Left renal pelvis (tissue), 4 donors: ENCODE measurements at places on chromosomes 3 and 15. TPM values are rescaled to one million over a fixed set of nuclear protein-coding genes. Genes with fewer than 3 reads are reported as not detected.

The HAUS2 gene
- polyA plus RNA-seq, result 32.4 TPM

The RFX7 gene
- polyA plus RNA-seq, result 25.5 TPM

DNA sequence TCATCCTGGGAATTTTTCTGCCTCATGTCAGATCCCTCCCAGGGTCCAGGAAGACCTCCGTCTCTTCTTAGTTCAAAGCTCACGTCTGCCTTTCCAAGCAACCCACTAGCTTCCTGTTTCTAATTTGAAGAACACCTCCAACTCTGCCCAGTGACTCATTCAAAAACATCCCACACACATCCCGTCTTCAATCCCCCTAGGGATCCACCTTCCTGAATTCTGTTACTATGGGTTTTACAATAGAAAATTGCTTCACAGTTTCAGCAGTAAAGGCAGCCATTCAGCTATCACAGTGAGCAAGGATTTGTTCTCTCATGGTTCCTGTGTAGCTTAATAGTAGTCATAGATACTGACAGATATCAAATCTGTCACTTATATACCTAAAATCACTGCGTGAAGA is 308.3 kb upstream of the CCDC54 start:
- DNase-seq, result no peak

- no peak for DNase-seq
Measured at GRCh38 chr3:150083655-150084042, 113.0 kb upstream of the PFN2 start.

DNA sequence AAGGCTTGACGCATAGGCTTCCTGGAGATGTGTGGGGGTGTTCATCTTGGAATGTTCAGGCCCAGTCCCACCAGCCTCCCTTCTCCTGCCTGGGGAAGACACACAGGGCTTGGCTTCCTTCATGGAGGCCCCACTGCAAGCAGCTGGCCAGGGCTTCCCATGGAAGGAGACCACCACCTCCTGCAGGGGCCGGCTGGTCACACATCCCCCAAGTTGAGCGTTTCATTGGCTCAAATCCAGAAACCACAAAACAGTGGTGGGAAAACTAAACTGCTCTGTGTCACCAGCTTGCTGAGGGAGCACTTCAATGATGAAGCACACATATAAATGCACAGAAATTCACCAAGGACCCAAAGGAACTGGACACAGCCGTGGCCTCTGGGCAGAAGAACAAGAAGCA is 8.3 kb downstream of the IQSEC1 start:
- no peak for DNase-seq

DNA sequence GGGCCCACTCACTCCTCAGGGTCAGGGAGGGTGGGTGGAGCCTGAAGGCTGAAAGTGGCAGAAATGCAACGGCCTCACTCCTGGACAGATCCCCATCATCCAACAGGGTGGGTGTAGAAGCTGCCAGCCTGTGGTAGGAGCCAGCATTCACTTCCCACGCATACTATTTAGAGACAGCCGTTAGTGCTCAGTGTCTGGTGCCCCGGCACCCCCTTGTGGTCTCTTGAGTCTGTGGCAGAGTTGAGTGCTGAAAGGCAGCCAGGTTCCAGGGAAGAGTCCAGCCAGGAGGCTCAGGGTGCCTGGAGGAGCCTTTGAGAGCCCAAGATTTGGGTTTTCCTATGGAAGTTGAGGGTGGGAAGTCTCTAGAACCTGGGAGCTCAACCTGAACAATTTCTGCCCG is 2.1 kb upstream of the GNAT1 start:
- DNase-seq, result peak; percentile 69

DNA sequence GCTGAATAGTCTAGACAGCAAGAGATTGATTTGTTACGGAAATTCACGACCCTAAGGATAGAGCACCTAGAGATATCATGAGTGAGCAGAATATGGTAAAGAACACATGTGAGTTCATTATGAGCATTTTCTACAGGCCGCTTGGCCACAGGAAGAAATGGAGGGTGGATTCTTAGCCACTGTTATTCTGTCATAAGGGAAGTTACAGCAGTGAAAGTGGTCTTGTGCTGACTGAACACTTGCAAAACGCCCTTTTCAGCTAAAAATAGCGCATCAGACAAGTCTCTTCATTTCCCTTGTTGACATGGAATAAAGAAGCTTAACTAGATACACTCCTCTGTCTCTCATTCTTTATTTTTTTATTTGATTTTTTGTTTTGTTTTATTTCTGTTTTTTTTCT is 19.8 kb downstream of the DGKG start:
- no peak for DNase-seq

DNA sequence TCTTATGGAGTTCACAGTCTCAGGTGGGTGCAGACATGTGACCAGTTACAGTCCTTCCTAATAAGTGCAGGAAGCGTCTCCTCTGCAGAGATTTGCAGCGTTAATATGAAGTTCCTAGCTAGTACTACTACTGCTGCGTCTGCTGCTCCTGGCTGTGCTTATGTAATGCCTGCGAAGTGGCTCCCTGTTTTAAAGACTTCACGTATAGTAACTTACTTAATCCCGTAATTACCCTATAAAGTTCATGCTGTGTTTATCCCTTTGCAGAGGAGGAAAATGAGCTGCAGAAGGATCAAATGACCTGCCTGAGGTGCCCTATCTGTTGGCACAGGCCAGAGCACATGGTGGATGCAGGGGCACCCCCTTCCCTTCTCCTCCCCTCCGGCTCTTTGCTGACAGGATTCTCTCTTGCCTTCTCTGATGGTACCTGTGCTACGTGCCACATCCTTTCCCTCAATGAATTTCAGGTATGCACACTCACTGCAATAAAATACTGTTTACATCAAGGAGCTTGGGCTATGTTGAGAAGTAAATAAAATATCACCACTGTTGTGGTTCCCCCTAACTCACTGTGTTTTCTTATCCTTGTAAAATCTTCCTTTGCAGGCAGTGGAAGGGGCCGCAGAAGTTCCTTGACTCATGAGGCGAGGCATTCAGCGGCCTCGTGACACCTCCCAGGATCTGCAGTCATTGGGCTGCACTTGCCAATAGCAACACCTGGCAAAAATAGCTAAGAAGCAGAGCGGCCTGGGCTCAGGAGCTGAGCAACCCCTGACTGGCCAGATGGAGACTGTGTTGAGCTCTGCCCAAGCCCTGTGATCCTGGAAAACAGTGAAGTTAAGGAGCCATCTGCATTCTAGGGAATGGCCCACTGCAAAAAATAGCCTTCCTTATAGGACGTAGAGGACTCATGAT is 188.9 kb upstream of the ATP10A start:
- no peak for DNase-seq

DNA sequence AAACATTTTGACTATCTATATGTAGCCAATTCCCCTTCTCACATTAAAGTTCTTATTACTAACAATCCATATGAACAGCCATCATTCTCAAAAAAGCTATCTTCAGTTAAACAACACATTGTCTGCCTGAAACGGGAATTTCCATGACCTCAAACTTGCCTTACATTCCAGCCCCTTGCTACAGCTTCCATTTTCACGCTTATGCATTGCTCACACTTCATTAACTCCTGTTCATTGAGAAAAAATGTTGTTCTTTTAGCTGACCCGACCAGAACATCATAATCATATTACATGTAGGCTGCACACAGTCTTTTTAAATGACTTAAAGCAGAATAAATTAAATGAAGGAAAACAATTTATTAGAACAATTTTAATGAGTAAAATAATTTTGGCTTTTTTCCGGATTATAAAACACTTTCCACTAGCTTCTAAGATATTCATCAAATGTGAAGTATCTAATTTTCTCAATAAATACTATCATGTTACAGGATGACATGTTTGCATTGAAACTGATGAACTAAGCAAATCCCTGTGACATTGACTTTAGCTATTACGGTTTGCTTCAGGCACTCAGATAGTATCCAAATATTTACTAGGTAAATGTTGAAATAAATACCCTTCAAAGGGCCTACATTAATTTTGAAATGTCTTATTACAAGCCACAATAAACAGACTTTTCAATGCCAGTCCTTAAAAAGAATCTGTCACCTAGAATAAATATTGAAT is 49.9 kb downstream of the P3H2 start:
- no peak for DNase-seq

GRCh38 chr3:32571192-32571485 is 481 bp upstream of the DYNC1LI1 start:
- DNase-seq, result no peak

GRCh38 chr15:48017747-48018146 is 103.0 kb upstream of the SLC24A5 start:
- DNase-seq, result no peak
